ENCODE measurements at places on chromosomes 6 and 20.

GRCh38 chr6:24358219-24358821, 461 bp upstream of the DCDC2 start:
- DNase-seq: no peak

DNA sequence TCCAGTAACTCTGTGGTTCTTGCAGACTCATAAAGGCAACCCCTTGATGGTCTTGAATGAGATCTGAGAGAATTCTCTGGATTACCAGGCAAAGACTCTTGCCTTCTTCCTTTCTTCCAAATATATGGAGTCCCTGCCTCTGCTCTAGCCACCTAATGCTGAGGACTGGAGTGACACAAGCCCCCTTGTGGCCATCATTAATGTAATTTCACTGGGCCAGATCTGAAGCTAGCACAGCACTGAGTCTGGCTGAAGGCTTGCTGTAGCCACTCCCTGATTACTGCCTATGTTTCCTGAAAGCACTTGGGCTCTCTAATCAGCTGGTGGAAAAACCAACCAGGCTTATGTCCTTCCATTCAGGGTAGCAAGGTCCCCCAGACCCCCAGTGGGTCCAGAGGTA, 559.3 kb upstream of the IRAK1BP1 start:
- no peak for DNase-seq

DNA sequence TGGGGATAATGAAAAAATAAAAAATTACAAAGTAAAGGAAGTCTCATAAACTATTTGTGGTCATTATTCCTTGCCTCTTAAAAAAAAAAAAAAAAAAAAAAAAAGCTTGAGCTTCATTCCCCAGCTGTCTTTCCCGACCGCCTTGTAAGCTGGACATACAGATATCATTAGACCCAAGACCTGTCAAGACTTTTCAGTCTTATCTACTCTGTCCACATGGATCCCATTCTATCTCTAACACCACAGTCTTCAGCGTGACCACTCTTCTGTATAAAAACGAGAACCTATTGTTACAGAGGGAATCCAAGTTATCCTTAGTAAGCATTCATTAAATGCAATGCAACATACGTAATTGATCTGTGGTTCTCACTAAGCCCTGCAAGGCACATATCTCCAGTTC, 423.5 kb downstream of the MEI4 start:
- DNase-seq: no peak

GRCh38 chr6:155039618-155040017, 44.5 kb downstream of the TIAM2 start:
- no peak for DNase-seq

DNA sequence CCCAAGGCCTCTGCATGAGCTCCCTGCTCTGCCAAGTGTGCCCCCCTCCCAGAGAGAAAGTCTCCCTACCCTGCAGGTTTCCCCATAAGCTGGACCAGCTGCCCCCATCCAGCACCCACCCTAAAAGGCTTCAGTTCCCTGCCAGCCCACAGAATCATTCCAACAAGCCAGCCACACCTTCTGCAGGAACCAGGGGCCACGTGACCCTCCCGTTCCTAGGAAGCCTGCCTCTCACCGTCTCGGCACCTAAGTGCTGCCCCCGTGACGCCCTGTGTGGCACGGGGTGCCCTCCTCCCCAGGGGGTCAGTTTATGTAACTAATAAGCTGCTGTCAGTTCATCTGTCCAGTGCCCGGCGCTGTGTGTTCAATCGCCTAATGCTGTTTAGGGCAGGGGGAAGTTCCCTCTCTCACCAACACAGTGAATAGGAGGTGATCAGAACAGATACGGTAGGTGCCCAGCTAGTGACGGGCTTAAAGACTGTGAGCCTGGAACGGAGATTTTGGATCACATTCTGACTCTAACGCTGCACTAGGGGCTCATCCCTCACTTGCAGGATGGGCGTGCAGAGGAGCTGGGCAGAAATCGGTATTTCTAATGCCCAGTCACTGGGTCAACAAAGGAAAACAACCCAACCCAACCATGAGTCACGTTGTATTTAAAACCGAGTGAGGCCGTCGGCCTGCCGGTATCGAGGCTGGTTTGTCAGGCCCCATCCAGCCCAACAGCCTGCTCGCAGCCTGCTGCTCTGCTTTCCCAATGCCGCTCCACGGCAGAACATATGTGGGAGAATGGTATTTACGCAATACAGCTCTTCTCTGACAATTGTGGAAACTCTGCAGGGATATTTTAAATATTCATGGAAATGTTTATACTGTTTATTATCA, 56.0 kb downstream of the RAMACL start:
- peak; percentile 53 for DNase-seq

Measured in NCI-H460 (cell line).